ENCODE measurements at places on chromosomes 4 and X.

DNA sequence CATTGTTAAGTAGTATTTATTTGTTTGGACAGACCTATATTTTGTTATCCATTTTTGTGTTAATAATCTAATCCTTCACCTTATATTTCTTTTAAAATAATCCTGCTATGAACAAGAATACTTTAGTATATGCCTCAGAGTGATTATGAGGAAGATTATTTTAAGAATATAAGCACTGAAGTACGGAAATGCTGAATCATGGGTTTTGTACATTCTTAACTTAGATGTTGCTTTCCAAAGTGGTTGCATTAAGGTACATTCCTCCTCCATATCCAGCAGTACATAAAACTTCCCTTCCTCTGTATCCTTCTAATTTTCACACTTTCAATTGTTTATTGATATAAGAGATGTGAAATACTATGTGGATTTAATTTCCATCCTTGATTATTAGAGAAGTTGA lies 491.4 kb upstream of the GRID2 start:
- DNase-seq, result no peak

DNA sequence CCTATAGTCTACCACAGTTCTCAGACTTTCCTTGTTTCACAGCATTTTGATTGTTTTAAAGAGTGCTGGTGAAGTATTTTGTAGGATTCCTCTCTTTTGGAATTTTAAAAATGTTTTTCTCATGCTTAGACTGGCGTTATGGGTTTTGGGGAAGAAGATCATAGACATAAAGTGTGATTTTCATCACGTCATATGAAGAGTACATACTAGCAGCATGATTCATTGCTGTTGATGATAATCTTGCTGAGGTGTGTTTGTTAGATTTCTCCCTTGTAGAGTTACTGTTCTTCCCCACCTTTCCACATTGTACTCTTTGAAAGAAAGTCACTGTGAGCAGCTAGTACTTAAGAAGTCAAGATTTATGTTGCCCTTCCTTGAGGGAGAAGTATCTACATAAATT lies 396.1 kb upstream of the GNPDA2 start:
- no peak for DNase-seq

- no peak for DNase-seq
Measured at GRCh38 chr4:28654618-28655017, 1794.0 kb downstream of the STIM2 start.

GRCh38 chr4:147760176-147760575 lies 28.3 kb downstream of the ARHGAP10 start:
- no peak for DNase-seq

GRCh38 chr4:94400191-94400590 lies 51.6 kb upstream of the PDLIM5 start:
- DNase-seq, result no peak

GRCh38 chr4:168128601-168129000 lies 36.3 kb downstream of the ANXA10 start:
- no peak for DNase-seq

- DNase-seq, result no peak
Measured at GRCh38 chrX:75067931-75068330, 88.2 kb downstream of the ABCB7 start.

GRCh38 chr4:24753519-24753918 lies 41.9 kb upstream of the SOD3 start:
- DNase-seq, result no peak

DNA sequence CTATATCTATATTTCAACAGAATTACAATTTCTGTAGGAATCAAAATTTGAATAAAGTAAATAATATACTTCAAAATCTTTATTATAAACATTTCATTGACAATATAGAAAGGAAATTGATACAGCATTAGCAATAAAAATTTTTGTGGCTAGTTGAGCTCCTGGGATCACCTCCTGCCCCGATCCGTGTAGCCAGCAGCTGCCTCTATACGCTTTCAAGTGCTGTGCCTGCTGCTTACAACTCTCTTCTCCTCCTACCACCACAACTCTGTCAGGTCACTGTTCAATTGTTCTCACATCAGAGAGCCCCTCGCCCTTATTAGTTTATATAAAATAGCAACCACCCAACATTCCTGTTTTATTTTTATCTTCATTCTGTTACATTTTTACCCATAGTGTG lies 27.6 kb downstream of the INPP4B start:
- DNase-seq, result no peak

All from stimulated activated CD4-positive, alpha-beta T cell treated with anti-CD3 and anti-CD28 coated beads, Interleukin-4, amount 100 ng/mL, for 1 hour (primary cell).